Activated CD8-positive, alpha-beta memory T cell treated with anti-CD3 and anti-CD28 coated beads, Interleukin-2, amount 10 ng/mL, durations not matched to agents 7 days and 5 days (primary cell): ENCODE measurements at places on chromosomes 4 and X. TPM values are rescaled to one million over a fixed set of nuclear protein-coding genes. Genes with fewer than 3 reads are reported as not detected.

GRCh38 chr4:21664355-21664754 lies 284.2 kb downstream of the KCNIP4 start:
- no peaks in the 10 kb centered on the region for H3K4me1 ChIP-seq
- no peaks in the 10 kb centered on the region for H3K27me3 ChIP-seq
- no peak overlapping the region for H3K4me3 ChIP-seq
- no peak for DNase-seq

- H3K27me3 ChIP-seq, result peaks cover 9% of the 10 kb centered on the region
- no peak overlapping the region for H3K4me3 ChIP-seq
- no peak for DNase-seq
- H3K4me1 ChIP-seq, result no peaks in the 10 kb centered on the region
Observed at GRCh38 chr4:76554630-76555029, 119.6 kb downstream of the SHROOM3 start.

- H3K4me1 ChIP-seq, result no peaks in the 10 kb centered on the region
- H3K36me3 ChIP-seq, result no peaks in the 10 kb centered on the region
- peaks cover 9% of the 10 kb centered on the region for H3K27me3 ChIP-seq
- no peak overlapping the region for H3K27ac ChIP-seq
Observed at GRCh38 chrX:72027914-72028307, 103.8 kb downstream of the RTL5 start.

GRCh38 chrX:66051980-66052379 lies 12.1 kb upstream of the VSIG4 start:
- no peaks in the 10 kb centered on the region for H3K27me3 ChIP-seq
- peaks cover 10% of the 10 kb centered on the region for H3K4me1 ChIP-seq
- H3K36me3 ChIP-seq, result peaks cover 1% of the 10 kb centered on the region
- H3K4me3 ChIP-seq, result no peak overlapping the region
- no peak for DNase-seq
- no peak overlapping the region for H3K27ac ChIP-seq

CSAG3 gene
- 1.8 TPM for total RNA-seq

DNA sequence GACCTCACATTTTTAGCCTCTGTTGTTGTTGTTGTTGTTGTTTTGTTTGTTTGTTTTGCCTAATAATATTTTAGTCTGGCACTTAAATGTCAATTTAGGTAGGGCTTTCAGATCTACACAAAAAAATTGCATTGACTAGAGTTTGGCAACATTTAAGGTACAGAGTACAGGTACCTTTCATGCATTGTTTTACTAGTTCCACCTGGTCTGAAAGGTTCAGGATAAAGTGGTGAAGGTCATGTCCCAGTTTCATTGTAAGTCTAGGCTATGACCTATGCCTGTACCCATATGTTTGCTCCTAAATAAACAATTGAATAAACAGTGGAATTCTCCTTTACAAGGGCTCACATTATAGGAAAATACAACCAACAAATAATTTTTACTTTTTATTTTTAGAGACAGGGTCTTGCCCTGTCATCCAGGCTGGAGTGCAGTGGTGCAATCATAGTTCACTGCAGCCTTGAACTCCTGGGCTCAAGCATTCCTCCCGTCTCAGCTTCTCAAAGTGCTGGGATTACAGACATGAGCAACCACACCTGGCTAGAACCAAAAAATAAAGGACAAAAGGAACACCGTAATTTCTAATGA lies 13.8 kb downstream of the RNF128 start:
- H3K27ac ChIP-seq, result no peak overlapping the region
- H3K36me3 ChIP-seq, result no peaks in the 10 kb centered on the region
- no peak for DNase-seq
- H3K27me3 ChIP-seq, result peaks cover 4% of the 10 kb centered on the region
- no peaks in the 10 kb centered on the region for H3K4me1 ChIP-seq

GRCh38 chr4:134708616-134709015 lies 507.0 kb upstream of the PABPC4L start:
- H3K4me1 ChIP-seq, result no peaks in the 10 kb centered on the region
- DNase-seq, result no peak
- no peaks in the 10 kb centered on the region for H3K36me3 ChIP-seq
- H3K4me3 ChIP-seq, result no peak overlapping the region
- no peak overlapping the region for H3K27ac ChIP-seq

SMPX gene
- not detected for total RNA-seq

- peaks cover 20% of the 10 kb centered on the region for H3K4me1 ChIP-seq
- no peak for DNase-seq
- H3K27ac ChIP-seq, result peak overlapping the region; percentile 32
- peaks cover 10% of the 10 kb centered on the region for H3K36me3 ChIP-seq
- no peaks in the 10 kb centered on the region for H3K27me3 ChIP-seq
Observed at GRCh38 chrX:23673108-23673507, 5.8 kb downstream of the PRDX4 start.

NEIL3 gene
- total RNA-seq, result 40.5 TPM

DNA sequence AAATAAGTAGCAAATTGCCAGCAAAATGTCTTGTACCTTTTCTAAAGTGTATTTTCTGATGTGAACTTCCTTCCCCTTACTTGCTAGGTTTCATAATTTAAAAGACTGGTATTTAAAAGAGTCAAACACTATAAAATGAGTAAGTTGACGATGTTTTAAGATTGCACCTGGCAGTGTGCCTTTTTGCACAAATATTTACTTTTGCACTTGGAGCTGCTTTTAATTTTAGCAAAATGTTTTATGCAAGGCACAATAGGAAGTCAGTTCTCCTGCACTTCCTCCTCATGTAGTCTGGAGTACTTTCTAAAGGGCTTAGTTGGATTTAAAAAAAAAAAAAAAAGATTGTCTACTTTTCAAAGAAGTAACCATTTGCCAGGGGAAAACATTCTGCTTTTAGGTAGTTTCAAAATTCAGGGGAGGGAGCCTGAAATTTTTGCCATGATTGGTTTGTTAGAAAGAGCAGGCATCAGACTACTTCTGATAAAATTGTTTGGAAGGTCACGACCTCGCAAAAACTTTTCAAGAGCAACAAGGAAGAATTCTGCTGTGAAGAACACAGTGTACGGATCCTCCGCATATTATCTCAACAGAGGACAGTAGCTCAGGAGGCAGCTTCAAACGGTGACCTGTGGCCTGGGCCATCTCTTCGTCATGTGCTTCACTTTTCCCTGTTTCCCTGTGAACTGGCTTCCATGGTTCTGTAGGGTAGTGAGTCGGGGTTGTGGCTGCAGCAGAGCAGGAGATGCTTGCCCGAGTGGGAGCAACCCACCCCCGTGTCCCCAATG lies 66.1 kb downstream of the CDS1 start:
- DNase-seq, result no peak
- no peaks in the 10 kb centered on the region for H3K4me1 ChIP-seq
- no peaks in the 10 kb centered on the region for H3K27me3 ChIP-seq
- no peaks in the 10 kb centered on the region for H3K36me3 ChIP-seq
- H3K27ac ChIP-seq, result no peak overlapping the region
- H3K4me3 ChIP-seq, result no peak overlapping the region

GRCh38 chr4:24928708-24929107 lies 15.9 kb upstream of the CCDC149 start:
- H3K4me1 ChIP-seq, result no peaks in the 10 kb centered on the region
- DNase-seq, result no peak
- H3K4me3 ChIP-seq, result no peak overlapping the region
- no peaks in the 10 kb centered on the region for H3K36me3 ChIP-seq
- no peak overlapping the region for H3K27ac ChIP-seq

ARSD gene
- total RNA-seq, result 1.3 TPM

- no peak for DNase-seq
- H3K27me3 ChIP-seq, result no peaks in the 10 kb centered on the region
- no peaks in the 10 kb centered on the region for H3K4me1 ChIP-seq
- H3K36me3 ChIP-seq, result no peaks in the 10 kb centered on the region
- no peak overlapping the region for H3K27ac ChIP-seq
Observed at GRCh38 chr4:130814896-130815295, 1718.9 kb downstream of the C4orf33 start.

GRCh38 chr4:83626245-83626836 lies 90.4 kb downstream of the GPAT3 start:
- no peaks in the 10 kb centered on the region for H3K4me1 ChIP-seq
- H3K36me3 ChIP-seq, result peaks cover 3% of the 10 kb centered on the region
- H3K27me3 ChIP-seq, result peaks cover 22% of the 10 kb centered on the region
- no peak overlapping the region for H3K4me3 ChIP-seq
- no peak for DNase-seq

DNA sequence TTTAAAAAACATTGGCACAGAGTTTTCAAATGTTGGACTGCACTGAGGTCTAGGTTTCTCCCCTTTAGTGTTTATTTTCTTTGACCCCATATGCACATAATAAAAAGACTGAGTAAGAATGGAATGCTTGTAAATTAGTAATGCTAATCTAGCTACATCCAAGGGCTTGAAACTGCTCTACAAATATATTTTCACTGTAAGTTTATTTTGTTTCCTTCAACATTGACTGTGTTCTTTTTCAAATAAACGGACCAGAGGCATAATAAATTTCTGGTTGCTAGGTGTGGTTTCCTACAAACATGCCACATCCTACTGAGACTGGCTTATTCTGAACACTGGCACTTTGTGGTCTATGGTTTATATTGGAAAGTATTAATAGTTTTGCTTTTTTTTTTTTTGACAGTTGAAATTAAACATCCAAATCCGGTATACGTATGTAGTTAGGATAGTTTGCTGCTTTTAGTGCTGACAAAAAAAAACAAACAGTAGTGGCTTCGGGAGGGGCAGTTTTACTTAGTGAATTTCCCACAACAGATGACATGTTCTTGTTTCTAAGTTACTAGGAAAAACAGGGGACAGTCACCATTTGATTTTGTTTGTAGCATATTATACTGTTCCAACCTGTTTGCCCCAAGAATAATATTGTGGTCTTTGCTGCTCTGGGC lies 13.2 kb downstream of the CA5B start:
- DNase-seq, result peak; percentile 45
- H3K36me3 ChIP-seq, result peaks cover 15% of the 10 kb centered on the region
- peak overlapping the region; percentile 55 for H3K4me3 ChIP-seq
- peak overlapping the region; percentile 97 for H3K27ac ChIP-seq
- H3K4me1 ChIP-seq, result peaks cover 44% of the 10 kb centered on the region
- no peaks in the 10 kb centered on the region for H3K27me3 ChIP-seq

MAGEA11 gene
- not detected for total RNA-seq

GRCh38 chr4:144501231-144501780 lies 144.7 kb upstream of the HHIP start:
- no peaks in the 10 kb centered on the region for H3K36me3 ChIP-seq
- H3K27me3 ChIP-seq, result no peaks in the 10 kb centered on the region
- no peak overlapping the region for H3K27ac ChIP-seq
- no peaks in the 10 kb centered on the region for H3K4me1 ChIP-seq
- no peak overlapping the region for H3K4me3 ChIP-seq
- DNase-seq, result no peak

FRAS1 gene
- total RNA-seq, result 0.05 TPM

MMRN1 gene
- total RNA-seq, result 0.23 TPM

- H3K4me3 ChIP-seq, result no peak overlapping the region
- H3K27me3 ChIP-seq, result no peaks in the 10 kb centered on the region
- no peaks in the 10 kb centered on the region for H3K36me3 ChIP-seq
Observed at GRCh38 chr4:172147687-172148086, 334.5 kb downstream of the GALNTL6 start.

FANCB gene
- 12.0 TPM for total RNA-seq

GRCh38 chr4:96845819-96846218 lies 1005.9 kb downstream of the PDHA2 start:
- no peaks in the 10 kb centered on the region for H3K36me3 ChIP-seq
- H3K27ac ChIP-seq, result no peak overlapping the region
- H3K27me3 ChIP-seq, result no peaks in the 10 kb centered on the region

CSAG1 gene
- not detected for total RNA-seq

WAS gene
- total RNA-seq, result 161 TPM

XAGE2 gene
- not detected for total RNA-seq

SPOCK3 gene
- not detected for total RNA-seq

SPARCL1 gene
- total RNA-seq, result not detected

RELL1 gene
- 42.3 TPM for total RNA-seq

CLDN34 gene
- not detected for total RNA-seq

DNA sequence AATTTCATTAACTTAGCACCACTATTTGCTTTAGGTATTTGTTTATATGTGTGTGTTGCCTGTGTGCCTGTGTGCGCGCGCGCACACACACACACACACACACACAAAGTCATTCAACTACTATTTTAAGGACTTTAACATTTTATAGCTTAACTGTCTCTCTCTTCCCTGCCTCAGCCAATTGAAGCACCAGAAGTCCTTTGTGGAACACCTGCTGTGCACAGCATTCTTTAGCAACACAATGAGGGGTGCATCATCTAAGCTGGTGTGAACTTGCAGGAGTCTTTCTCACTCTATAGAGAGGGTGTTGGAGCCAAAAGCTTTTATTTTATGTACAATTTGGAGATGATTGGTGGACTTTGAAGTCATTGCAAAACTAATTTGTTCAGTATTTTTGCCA lies 31.3 kb downstream of the SLIT2 start:
- H3K27ac ChIP-seq, result no peak overlapping the region
- H3K36me3 ChIP-seq, result no peaks in the 10 kb centered on the region
- no peak for DNase-seq

PUDP gene
- total RNA-seq, result 16.3 TPM

PDE5A gene
- not detected for total RNA-seq

NSG1 gene
- total RNA-seq, result 3.4 TPM

DNA sequence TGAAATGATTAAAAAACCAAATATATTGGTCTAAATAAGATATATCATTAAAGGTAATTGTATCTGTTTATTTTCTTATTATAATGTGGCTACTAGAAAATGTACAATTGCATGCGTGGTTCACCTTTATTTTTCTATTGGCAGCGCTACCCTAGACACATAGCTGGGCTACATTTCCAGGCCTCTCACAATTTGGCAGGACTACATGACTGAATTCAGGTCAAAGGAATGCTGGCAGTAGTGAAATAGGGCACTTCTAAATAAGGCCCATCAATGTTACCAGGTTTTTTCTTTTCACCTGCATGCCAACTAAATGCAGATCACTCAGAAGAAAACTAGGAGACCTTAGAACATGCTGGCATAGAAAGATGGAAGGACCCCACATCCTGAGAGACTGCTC lies 1072.9 kb upstream of the SLIT2 start:
- DNase-seq, result no peak
- H3K27me3 ChIP-seq, result no peaks in the 10 kb centered on the region
- no peak overlapping the region for H3K27ac ChIP-seq
- no peak overlapping the region for H3K4me3 ChIP-seq
- no peaks in the 10 kb centered on the region for H3K4me1 ChIP-seq

ANOS1 gene
- not detected for total RNA-seq

GRCh38 chrX:154488336-154489075 lies 1.9 kb downstream of the SLC10A3 start:
- no peaks in the 10 kb centered on the region for H3K27me3 ChIP-seq
- peaks cover under 1% of the 10 kb centered on the region for H3K36me3 ChIP-seq
- no peak overlapping the region for H3K27ac ChIP-seq
- H3K4me3 ChIP-seq, result no peak overlapping the region
- H3K4me1 ChIP-seq, result peaks cover 37% of the 10 kb centered on the region
- no peak for DNase-seq

DNA sequence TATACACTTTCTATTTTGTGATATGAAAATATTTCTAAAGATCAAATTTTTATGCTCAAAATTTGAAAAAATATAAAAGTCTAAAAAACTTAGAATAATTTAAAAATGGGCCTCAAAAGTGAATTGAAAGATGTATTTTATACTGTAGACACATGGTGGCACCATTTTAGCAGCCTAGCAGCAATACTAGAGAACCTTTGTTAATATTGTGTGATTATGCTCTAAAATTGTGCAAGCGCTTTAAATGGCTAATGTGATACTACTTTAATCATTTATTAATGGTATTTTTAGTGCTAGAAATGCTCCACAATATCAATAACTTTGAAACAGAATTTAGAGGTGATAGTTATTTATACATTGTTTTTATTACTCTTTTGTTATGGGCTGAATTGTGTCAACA lies 3.7 kb upstream of the GUF1 start:
- H3K4me3 ChIP-seq, result no peak overlapping the region
- peaks cover 13% of the 10 kb centered on the region for H3K4me1 ChIP-seq
- DNase-seq, result no peak
- H3K27me3 ChIP-seq, result peaks cover 8% of the 10 kb centered on the region
- no peaks in the 10 kb centered on the region for H3K36me3 ChIP-seq
- no peak overlapping the region for H3K27ac ChIP-seq
